ENCODE measurements at places on chromosomes 6 and 20. TPM values are rescaled to one million over a fixed set of nuclear protein-coding genes. Genes with fewer than 3 reads are reported as not detected.

DNA sequence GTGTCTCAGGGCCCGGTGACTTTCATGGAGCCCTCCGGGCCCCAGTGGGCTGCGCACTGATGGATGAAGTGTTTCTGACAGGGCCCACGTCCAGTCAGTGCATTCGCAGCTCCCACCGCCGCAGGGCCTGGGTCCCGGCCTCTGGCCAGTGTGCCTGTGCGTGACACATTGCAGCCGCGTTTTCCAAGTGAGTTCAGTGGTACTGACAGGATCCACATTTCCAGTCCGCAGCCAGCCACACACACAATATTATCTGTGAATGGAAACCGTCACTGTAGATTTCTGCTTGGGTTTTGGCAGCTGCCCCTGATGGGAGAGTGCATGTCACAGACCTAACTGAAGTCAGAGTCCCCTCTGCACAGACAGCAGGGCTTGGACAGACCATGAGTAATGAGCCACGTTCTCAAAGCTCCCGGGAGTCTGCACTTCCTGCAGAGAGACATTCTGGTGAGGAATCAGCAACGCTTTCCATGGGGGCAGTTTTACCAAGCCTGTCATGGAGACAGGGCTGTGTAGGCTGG is 171.4 kb downstream of the MYLK4 start:
- H3K36me3 ChIP-seq, result no peaks in the 10 kb centered on the region
- H3K27me3 ChIP-seq, result no peaks in the 10 kb centered on the region
- no peak overlapping the region for H3K4me3 ChIP-seq
- no peaks in the 10 kb centered on the region for H3K4me1 ChIP-seq

- no peaks in the 10 kb centered on the region for H3K4me1 ChIP-seq
- no peaks in the 10 kb centered on the region for H3K36me3 ChIP-seq
- no peak for DNase-seq
- H3K27me3 ChIP-seq, result no peaks in the 10 kb centered on the region
- no peak overlapping the region for H3K4me3 ChIP-seq
These were observed 181.0 kb upstream of the ZNF217 start for GRCh38 chr20:53774461-53775203.

DNA sequence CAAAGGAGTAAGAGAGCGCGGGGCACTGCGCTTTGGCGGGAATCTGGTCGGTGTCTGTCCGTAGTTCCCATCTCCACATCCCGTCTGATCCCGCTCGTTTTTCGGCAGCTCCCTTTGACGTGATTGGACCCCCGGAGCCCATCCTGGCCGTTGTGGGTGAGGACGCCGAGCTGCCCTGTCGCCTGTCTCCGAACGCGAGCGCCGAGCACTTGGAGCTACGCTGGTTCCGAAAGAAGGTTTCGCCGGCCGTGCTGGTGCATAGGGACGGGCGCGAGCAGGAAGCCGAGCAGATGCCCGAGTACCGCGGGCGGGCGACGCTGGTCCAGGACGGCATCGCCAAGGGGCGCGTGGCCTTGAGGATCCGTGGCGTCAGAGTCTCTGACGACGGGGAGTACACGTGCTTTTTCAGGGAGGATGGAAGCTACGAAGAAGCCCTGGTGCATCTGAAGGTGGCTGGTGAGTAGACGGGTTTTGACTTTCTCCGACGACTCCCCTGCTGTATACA is 1.4 kb downstream of the BTN1A1 start:
- no peaks in the 10 kb centered on the region for H3K27me3 ChIP-seq
- no peak overlapping the region for H3K27ac ChIP-seq
- no peak overlapping the region for H3K4me3 ChIP-seq
- H3K36me3 ChIP-seq, result no peaks in the 10 kb centered on the region
- peaks cover 10% of the 10 kb centered on the region for H3K4me1 ChIP-seq
- peak; percentile 17 for DNase-seq

DNA sequence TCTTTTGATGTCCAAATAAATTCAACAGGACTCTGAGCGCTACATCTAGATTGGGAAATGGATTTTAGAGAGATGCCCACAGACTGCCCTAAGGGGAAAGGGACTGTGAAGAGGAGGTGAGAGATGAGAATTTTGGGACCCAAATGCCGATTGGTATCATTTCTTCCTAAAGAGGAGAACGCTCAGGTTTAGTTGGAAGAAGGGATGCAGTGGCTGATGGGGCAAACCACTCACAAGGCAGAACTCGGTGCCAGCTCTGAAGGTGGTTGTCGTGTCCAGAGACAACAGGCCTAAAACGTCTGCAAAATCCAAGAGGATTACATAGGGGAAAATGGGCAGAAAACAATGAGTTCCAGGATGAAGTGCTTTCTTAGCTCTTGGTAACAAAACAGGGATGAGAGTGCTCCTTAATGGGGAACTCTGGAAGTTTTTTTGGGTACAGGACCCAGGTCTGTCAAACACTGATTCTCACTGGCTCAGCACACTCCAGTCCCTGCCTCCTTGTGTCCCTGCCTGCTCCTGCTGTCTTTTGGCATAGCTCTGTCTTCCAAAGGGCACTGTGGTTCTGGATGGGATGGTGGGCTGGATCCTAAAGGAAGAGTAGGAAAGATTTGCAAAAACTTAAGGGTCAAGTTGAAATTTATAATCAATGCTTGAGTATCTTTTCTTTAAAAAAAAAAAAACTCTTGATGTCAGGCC is 29.0 kb downstream of the NEDD9 start:
- peaks cover 21% of the 10 kb centered on the region for H3K4me1 ChIP-seq
- no peak for DNase-seq
- peaks cover 3% of the 10 kb centered on the region for H3K36me3 ChIP-seq
- no peak overlapping the region for H3K4me3 ChIP-seq
- no peaks in the 10 kb centered on the region for H3K27me3 ChIP-seq

Gene DDR1
- 130 TPM for total RNA-seq
